ENCODE measurements at places on chromosomes 1 and 21.

DNA sequence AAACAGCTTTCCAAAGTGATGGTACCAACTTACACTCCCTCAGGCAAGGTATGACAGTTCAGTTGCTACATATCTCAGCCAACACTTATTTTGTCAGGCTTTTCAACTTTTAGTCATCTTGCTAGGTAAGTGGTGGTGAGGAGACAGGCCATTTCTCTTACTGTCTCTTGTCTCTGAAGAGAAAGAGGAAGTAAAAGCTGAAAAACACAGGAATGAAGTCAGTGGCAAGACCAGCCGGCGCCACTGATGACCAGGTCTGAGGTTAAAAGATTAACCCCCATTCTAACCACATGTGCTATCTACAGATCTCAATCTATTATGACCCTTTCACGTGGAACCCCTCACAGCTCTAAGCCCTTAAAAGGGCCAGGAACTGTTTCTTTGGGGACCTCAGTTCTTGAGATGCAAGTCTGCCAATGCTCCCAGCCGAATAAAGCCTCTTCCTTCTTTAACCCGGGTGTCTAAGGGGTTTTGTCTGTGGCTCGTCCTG lies 4.2 kb downstream of the ADCY10 start:
- DNase-seq: no peak

DNA sequence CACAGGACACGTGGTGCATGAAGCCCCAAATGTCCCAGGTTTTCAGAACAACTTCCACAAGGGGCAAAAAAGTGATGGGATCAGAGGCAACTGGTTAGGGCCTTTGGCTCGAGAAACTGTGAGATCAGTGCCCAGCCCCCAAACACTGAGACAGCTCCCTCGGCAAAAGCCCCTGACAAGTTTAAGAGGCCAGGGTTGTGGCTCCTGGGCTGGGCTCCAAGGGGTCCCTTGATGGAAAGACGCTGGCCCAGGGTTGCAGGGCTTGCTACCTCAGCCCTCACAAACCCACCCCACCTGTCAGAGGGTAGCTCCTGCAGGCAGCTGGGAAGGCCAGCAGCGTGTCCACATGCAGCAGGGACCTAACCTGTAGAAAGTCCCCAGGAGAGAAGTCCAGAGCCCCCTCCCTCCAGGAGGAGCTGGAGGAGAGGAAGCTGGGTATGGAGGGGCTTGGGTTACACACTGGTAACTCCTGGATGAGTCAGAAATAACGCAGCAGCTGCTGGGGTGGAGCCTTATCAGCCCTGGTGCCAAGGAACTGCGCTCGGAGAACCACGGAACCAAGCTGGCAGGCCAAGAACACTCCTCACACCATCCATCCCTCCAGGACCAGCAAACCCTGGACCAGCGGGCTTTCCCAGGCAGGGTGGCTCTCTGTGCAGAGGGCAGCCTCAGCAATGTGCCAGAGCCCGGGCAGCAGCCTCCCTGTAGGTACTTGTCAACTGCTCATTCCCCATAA lies 37.5 kb downstream of the CTNNBIP1 start:
- no peak for DNase-seq

GRCh38 chr1:86499987-86500593 lies 31.4 kb downstream of the CLCA1 start:
- DNase-seq: no peak

DNA sequence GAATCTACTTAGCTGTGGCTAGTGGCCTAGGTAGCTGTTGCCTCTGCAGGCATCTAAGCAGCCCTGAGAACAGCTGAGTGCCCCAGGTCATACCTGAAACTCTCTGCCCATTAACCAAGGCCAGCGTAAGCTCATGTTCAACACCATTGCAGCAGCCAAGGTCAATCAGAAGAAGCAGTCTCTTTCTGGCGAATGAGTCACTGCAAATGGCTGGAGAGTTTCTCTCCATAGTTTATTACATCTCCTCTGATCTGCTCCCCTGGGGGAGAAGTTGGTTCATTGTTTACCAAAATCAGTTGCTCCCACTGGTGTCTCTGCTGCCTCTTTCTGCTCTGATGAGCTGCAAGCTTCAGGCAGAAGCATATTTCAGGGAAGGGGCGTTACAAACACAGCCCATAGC lies 6.9 kb upstream of the BCL9 start:
- no peak for DNase-seq

GRCh38 chr21:41481191-41481590 lies 26.8 kb downstream of the TMPRSS2 start:
- peak; percentile 23 for DNase-seq

DNA sequence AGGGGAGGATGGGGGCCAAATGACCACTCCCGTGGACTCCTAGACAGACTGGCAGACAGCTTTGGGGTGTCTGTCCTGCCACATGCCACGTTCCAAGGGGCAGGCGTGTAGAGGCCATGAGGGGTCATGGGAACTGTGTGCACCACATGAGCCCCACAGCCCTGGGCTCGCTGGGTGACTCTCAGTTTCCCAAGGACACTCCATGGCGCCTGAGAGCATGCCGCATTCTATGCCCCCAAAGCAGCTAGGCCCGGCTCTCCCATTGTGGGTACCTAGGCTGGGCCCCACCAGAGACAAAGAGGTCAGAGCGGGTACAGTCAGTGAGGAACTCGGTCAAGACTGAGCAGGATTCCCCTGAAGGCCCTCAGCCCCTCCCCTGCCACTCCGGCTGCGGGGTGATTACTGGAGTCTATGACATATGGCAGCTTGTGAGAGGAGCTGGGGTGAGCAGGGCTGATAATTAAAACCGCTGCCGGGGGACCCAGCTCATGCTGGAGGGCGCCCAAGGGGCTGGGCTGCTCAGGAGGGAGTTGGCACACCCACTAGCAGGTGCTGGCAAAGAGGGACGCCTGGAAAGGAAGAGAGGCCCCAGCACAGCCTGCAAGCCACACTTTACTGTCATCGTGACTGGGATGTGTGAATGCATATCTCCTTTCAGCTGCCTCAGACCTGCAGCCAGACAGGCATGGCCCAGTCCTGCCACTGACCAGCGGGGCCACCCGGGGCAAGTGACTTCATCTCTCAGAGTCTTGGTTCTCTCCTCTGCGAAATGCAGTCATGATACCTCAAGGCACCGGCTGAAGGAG lies 8.4 kb downstream of the LRP8 start:
- DNase-seq: no peak

- DNase-seq: no peak
Observed at GRCh38 chr1:16478091-16478490, 36.0 kb downstream of the RNU1-1 start.

DNA sequence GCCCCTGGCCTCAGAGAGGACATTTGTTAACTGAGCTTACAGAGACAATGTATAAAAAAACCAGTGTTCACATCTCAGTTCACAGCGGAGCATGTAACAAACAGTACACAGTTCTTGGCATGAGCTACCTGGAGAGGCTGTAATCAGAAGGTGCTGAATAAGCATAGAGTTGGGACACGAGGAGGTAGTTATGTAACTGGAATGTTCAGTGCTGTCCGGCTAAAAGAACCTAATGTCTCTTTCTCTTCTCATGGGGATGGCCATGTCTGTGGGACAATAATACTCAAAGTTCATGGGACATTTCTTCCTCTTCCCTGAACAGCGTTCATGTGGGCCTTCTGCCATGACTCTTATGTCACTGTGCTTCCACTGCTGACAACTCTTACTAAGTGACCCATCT lies 17.2 kb upstream of the STX12 start:
- no peak for DNase-seq

DNA sequence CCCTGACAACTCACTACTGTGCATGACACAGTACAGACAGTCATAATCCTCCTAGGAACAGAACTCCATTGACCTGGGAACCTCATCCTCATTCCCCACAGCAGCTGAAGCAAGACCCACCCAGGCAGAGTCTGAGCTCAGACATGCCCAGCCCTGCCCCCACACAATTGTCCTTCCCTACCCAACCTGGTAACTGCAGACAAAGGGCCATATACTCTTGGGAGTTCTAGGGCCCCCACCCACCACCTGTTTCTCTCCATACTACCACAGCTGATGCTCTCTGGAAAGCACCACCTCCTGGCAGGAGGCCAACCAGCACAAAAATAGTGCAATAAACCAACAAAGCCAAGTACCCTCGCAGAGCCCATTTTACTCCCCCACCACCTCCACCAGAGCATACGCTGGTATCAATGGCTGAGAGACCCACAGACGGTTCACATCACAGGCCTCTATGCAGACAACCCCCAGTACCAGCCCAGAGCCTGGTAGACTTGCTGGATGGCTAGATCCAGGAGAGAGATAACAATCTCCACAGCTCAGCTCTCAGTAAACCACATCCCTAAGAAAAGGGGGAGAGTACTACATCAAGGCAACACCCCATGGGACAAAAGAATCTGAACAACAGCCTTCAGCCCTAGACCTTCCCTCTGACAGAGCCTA lies 159.7 kb upstream of the CXADR start:
- DNase-seq: no peak

- DNase-seq: no peak
Observed at GRCh38 chr1:228763561-228763960, 28.3 kb downstream of the RHOU start.

DNA sequence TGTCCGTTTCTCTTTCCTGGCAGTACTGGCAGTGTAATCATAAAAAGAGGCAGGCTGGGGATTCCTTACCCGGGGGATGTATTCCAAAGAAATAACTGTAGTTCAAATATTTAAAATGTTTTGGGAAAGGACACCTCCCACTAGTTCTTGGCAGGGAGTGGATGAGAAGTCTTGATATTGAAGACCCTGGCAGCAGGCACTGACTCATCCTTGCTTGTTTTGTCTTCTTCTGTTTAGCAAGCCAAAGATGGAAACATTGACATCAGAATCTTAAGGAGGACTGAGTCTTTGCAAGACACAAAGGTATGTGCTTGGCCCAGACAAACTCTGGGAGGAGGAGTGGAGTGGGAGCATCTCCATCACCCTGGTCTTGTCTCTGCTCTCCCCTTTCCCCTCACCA lies 639 bp downstream of the IL20 start:
- no peak for DNase-seq

DNA sequence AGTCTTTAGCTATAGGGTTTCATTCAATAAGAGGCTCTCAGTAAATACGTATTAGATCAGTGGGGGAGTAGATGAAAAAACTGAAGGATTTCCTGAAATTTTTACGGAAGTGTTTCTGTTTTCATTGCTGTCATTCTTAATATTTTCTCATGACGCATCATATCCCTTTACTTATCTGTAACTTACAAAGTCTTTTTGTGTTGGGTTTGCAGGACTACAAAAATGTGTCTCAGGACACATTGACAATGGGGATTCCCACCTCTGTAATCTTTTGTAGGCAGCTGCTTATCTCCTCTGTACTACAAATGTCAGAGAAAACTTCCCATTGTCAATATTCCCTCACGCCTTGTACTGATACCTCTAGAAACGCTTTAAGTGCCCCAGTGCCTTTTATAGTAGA lies 35.5 kb downstream of the CRP start:
- DNase-seq: no peak

GRCh38 chr1:221527302-221527701 lies 214.6 kb downstream of the DUSP10 start:
- no peak for DNase-seq

DNA sequence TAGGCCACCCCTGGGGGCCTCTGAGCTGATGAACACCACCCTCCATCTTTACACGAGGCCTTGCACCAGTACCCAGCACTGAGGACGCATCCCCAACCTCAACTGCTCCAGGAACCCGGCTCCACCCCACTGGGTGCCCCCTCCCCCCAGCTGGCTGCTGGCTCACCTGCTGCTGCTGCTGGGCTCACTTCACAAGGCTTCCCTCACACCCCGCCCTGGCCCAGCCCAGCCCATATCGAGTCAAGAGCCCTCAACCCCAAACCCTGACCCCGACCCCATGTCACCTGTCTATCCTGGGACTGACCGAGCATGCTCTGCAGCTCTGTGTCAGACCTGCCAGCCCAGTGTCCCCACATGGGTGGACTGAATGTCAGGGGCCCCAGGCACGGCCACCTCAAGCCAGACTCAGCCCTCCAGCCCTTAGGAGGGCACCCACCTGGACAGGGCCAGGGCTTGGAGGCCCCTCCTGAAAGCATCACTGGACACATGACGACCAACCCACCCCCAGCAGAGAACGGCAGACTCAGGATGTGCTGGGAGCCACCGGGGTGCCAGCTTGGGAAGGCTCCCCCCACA lies 21.4 kb downstream of the WNT9A start:
- DNase-seq: no peak

DNA sequence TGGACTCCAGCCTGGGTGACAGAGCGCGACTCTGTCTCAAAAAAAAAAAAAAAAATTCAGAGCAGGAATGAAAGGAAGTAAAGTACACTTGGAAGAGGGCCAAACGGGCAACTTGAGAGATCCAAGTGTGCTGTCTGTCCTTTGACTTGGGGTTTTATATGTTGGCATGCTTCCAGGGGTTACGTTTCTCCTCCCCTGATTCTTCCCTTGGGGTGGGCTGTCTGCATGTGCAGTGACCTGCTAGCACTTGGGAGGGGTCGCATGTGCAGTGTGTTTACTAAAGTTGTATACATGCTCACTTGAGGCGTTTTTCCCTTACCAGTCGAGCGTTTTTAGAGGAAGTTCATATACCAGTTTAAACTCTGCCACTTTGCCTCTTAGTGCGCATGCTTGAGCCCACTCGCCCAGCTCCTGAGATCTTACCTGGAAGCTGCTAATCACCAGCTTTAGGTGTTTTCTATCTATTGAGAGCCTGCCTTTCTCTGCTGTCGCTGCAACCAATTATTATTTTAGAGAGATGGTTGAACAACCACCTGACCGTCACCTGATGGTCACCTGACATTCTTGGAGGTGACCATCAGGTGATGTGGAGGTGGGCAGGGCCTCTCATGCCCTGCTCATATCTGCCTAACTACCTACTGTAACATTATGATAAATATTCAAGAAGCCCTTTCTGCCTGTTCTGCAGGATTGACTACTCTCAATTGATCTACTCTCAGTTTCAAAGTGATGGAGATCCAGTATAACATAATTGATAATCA lies 140.1 kb downstream of the MACF1 start:
- DNase-seq: no peak

DNA sequence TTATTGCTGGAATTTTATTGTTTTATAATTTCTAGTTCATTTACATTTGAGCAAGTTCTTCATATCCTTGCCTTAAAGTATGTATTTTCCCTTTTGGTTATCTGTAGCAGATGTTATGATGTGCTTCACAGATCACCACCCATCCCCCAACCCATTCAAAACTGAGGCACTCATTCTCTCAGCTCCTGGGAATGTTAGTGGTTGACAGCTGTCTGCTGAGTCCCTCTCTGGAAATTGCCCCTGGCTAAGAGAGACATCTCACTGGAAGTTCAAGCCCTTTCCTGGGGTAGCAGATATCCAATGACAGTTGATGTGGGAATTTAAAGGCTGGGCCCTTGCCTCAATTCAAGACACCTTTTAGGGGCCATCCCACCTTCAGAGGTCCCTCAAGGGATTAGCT lies 4.3 kb upstream of the DPYD start:
- DNase-seq: no peak

- DNase-seq: no peak
Observed at GRCh38 chr1:113031171-113031933, 41.6 kb upstream of the LRIG2 start.

Measured in foreskin fibroblast (primary cell).